AG04449 (cell line): ENCODE measurements at places on chromosomes 6 and 20.

- peak; percentile 36 for DNase-seq
These were observed 56.8 kb downstream of the KCNS1 start for GRCh38 chr20:45044084-45044573.

DNA sequence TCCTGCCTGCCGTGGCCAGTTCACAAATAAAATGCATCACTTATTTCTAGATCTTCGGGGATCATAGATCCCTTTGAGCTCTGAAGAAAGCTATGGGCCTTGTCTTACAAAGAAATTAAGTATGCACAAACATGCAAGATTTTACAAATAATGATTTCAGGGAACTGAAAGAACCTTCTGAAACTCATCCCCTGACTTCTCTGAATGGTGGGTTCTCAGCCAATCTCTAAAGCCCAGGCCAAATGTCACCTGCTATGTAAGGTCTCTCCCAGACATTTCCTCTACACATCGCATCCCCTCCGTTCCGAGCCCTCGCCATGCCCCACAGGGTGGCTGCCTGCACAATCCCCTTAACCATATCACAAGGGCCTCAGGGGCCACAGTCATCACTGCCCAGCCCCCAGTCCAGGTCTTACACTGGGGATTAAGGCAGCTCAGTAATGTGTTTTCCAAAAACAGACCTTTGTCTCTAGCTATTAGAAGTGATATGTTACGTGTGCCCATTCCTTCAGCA is 16.1 kb upstream of the ANKRD60 start:
- no peak for DNase-seq

- DNase-seq: no peak
These were observed 11.3 kb downstream of the CST7 start for GRCh38 chr20:24960302-24960801.

- DNase-seq: no peak
These were observed 212.1 kb downstream of the BMP2 start for GRCh38 chr20:6979621-6980020.

- no peak for DNase-seq
These were observed 147.9 kb downstream of the HAO1 start for GRCh38 chr20:7792150-7792869.

- no peak for DNase-seq
These were observed 53.8 kb upstream of the CCDC28A start for GRCh38 chr6:138719744-138720143.

DNA sequence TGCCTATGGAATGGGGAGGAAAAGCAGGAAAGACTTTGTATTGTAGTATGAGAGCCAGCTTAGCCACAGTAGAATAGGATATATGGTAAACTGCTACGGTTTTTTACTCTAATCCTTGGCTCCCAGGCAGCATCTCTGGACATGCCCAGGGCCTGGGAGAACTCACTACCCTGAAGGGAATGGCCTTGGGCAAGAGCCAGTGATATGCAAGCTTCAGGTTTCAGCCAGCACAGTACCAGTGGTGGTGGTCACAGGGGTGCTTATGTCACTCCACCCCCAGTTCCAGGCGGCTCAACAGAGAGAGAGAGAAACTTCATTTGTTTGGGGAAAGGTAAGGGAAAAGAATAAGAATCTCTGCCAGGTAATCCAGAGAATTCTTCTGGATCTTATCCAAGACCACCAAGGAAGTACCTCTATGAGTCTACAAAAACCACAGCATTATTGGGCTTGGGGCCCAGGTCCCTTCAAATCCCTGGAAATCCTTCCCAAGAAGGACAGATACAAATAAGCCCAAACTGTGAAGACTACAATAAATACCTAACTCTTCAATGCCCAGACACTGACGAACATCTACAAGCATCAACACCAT is 121.2 kb downstream of the THBS2 start:
- no peak for DNase-seq

DNA sequence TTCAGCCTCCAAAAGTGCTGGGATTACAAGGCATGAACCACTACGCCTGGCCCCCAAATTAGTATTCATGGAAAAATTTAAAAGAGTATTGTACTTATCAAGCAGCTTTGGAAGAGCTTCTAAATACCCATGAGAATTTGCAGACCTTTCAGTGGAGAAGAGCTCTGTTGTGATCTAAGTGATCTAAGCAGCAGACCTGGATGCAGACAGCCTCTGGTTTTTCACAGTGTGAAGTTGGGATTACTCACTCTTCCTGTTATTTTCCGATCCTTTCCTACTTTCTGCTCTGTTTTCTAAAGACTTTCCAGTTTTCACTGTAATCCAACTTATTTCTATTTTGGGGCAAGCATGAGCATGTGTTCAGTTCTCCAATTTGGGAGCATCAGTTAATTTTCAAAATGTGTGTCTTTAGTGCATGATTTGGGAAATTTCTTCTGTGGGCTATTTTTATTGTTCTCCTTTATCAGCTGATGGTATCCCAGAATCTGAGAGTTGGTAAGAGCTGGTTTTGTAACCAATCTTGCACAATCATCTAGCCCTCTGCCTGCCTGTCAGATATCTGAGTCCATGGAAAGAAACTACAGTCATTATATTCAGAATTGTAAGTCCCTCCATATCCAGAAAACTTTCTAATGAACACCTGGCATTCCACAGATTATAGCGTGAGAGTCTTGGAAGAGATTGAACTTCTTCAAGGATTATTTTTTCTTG is 207.7 kb upstream of the DTNBP1 start:
- no peak for DNase-seq

DNA sequence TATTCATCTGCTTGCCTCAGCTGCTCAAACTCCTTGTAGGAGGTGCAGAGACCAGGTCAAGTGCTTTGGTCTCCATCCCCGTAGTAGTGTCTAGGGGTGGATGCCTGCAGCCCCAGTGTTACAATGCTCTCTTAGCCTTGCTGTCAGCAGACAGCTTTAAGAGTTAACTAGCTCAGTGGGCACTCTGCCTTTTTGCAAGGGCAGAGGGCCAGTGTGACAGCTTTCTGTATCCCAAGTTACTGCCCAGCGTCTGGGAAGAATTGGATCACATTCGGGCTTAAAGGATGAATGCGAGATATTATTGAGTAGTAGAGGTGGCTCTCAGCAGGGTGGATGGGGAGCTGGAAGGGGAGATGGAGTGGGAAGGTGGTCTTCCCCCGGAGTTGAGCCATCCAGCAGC is 339.9 kb upstream of the RNF217 start:
- no peak for DNase-seq
